ENCODE measurements at places on chromosomes 2 and 18. TPM values are rescaled to one million over a fixed set of nuclear protein-coding genes. Genes with fewer than 3 reads are reported as not detected.

GRCh38 chr2:42102591-42103450 is 55.0 kb downstream of the PKDCC start:
- DNase-seq, result no peak

- no peak for DNase-seq
These were observed 95.6 kb downstream of the PID1 start for GRCh38 chr2:229175497-229175863.

DNA sequence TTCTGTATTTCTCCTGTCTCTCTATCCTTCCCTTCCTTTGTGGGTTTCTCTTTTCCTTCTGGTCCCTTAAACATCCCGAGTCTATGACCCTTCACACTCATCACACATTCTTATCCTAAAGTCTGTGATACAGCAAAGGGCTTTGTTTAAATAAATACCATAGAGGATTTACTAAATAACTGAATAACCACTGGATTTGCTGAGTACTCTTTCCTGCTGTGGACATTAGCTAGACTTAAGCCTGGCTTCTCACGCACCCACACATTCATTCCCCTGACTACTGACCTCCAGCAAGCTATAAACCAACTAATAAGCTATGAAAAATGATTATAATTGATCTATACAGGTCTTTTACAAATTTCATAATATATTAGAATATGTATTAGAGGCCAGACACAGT is 76.6 kb downstream of the COL4A3 start:
- DNase-seq, result no peak

- no peak for DNase-seq
These were observed 6.6 kb upstream of the PTMA start for GRCh38 chr2:231701456-231702373.

GRCh38 chr2:19299032-19299431 is 59.4 kb downstream of the OSR1 start:
- DNase-seq, result no peak

GRCh38 chr2:67500541-67500940 is 103.4 kb downstream of the ETAA1 start:
- no peak for DNase-seq

GRCh38 chr2:241265506-241265905 is 50.0 kb downstream of the HDLBP start:
- no peak for DNase-seq

GRCh38 chr2:154697418-154698252 is 860 bp upstream of the KCNJ3 start:
- DNase-seq, result no peak

GRCh38 chr2:98020516-98020915 is 24.8 kb upstream of the TMEM131 start:
- DNase-seq, result no peak

GRCh38 chr2:9423922-9424272 is 443 bp downstream of the CPSF3 start:
- DNase-seq, result no peak

DNA sequence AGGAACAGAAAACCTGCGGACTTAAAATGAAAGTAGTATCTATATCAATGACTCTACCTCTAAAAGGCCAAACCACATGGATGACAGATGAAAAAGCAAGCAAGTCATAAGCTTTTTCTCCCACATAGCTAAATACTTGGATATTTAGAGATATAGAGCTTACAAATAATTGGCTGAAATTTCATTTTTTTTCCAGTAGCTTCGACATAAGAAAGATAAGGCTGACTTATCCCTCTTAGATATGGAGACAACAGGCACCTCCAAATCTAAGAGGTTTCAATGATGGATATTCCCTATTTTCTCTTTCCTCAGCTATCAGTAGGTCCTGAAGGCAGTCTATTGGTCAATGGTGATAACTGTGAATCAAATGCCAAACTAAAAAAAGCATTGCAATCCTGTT is 460.3 kb downstream of the MEIS1 start:
- no peak for DNase-seq

DNA sequence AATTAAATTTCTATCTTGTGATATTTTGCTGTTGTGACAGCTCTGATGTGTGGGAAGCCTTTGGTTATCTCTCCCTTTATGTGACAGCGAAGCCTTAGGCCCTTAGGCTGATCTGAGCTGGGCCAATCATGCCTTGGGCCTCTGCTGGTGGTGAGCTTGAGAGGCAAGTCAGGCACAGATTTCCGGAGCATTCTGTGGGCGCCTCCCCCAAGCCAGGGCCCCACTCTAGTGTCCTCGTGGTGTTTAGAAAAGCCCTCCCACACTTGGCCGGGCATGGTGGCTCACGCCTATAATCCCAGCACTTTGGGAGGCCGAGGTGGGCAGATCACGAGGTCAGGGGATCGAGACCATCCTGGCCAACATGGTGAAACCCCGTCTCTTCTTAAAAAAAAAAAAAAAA is 239.8 kb downstream of the SH3RF3 start:
- no peak for DNase-seq

DNA sequence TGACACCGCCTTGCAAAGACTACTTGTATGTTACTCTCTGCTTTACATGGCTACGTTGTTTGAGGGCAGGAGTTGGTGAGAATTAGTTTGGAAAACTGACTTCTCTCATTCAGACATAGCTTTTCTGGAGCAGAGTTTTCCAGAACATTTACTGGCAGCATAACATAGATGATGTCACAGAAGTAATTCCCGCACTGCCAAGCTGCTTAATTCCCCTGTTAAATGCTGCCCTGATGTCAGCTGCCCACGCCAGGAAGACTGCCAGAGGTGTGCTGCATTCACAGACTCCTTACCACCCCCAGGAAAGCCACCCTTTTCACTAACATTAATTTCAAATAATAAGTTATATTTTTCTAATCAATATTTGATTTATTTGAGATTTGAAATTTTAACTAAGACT is 24.7 kb upstream of the PTPN2 start:
- no peak for DNase-seq

DNA sequence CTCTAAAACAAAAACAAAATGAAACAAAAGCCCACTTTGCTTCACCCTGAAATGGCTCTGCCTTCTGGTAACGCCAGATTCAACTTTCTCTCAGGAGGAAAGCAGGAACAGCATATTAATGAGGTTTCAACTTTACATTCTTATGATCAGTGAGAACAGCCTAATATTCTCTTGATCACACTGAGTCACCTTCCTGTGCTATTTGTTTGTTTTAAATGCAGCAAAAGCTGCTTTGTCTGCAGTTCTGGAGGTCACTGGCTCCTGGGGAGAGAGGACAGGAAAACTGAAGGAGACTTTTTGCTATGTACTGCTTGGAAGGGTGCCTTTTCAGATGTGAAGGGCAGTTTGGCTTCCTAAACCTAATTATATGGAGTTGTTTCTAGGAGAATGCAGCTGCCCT is 48.1 kb downstream of the MAIP1 start:
- DNase-seq, result no peak

DNA sequence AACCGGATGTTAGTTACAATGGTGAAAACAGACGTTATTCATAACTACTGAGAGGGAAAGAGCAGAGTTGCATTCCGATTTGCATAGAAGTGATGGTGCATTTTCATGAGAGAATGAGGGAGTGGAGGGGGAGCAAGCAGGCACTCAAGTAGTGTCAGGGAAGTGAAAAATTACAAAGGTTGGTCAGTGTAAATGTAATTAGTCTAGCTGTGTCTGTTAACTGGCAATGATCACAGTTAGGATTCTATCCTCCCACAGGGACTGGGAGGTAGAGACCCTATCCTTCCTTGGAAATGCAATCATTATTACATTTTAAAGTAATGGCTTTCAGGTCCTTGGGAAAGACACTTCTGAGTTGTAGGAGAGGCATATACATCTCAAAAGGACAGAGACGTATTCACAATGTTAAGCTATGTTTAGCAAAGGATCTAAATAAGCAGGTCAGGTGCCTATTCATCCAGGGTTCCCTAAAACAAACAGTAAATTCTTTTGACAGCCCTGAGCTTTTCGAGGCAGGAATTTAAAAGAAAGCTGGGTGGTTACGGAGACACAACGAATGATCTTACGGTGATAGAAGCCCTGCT is 1671.8 kb upstream of the DDX18 start:
- DNase-seq, result no peak

DNA sequence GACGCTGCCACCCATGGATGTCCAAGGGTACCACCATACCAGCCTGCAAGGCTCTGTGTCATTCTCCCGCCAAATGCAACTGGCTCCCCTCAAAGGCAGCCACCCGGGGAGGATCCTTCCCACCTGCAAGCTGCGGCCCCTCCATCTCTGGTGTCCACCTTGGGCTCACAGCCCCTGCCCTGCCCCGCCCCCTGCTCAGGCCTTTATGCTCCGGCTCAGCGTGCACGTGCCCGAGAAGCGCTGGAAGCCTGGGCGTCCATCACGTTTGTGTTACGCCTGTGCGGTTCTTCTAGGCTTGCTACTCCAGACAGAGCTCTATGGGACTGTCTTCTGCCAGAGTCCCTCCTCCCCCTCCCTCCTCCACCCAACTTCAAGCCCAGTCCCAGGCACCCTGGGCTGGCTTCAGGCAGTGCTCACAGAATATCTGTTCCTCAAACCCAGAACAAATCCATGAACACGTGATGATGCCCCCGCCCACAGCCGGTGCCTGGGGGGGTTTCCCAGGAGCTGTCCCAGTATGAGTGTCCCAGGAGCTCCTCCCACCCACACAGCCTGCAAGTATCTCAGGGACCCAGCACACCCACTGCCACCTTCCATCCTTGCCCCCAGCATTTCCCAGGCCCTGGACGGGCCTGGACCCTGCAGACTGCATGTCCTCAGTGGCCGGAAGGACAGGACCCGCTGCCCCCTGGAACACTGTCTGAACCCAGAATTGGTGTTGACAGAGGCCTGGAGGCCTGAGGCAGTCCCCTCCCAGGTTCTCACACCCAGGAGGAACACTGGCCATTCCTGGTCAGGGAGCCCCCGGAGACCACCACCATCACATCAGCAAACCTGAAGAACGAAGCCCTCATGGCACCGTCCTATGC is 30.3 kb downstream of the KIF1A start:
- DNase-seq, result no peak

DNA sequence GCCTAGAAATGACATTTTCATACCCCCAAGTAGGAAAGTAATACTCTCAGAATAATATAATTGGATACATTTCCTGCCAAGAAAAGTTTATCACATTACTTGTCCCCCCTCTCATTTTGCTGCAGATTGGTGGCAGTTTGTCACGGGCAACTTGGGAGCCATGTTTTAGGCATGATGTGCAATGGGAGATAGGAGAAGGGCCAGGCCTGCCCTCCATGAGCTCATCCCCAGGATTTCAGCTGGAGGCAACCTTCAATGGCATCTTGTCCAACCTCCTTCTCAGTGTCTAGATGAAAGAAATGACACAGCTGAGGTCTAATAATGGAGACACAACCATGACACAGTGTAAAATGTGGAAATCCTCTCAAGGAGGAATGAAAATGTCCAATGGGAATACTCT is 11.4 kb upstream of the RAB31 start:
- peak; percentile 67 for DNase-seq

DNA sequence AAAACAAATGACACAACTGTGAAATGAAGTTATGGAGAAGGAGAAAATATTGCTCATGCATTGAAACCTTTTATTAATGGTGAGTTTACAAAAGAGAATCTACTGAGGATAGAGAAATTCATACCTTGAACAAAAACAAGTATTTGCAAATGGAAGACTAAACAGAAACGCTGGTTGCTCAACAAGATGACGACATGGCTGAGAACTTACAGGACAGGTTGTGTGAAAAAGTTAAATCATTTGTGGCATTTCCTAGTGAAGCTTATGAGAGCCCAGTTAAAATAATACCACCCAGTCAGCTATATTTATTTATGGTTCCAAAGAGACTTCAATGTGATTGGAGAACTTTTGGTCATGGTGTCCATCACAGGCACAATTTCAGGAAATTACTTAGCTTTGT is 148.6 kb upstream of the PKDCC start:
- no peak for DNase-seq

GRCh38 chr2:162053808-162054155 is 20.2 kb downstream of the DPP4 start:
- DNase-seq, result no peak

DNA sequence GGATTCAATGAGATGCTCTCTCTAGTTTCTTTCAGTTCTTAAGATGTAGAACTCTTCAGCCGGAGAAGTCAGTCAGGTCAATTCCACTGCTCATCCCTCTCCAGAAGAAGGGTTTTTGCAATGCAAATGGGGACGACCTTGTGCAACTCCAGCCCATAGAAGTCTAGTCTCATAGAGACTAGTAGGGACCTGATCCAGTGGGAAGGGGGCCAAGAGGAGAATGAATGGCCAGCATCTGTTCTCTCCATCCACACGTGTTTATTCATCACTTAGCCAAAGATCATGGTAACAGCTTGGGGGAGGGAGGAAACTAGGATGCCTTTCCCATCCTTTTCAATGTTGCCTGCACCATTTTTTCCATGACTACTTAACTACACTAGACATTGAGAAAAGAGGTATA is 120.2 kb downstream of the LAMA3 start:
- no peak for DNase-seq

DNA sequence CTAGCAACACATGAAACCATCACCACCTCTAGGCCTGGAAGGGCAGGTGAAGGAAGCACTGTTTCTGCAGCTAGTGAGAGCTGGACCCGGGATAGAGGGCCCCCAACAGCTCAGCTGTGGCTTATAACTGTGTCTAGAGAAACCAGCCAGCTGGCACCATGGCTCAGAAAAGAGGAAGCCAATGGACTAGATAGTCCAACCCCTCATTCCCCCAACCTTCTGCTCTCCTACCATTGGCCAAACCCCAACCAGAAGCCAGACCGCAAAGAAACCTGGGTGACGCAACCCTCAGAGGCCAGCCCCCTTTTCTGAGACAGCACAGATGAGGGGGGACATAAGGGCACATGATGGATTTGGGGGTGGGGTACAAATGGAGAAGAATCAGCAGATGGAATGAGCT is 24.3 kb downstream of the SMYD1 start:
- DNase-seq, result no peak

Gene LDLRAD4
- 24.3 TPM for total RNA-seq

Gene ZNF532
- total RNA-seq, result 77.1 TPM

Gene CETN1
- not detected for total RNA-seq

Gene EVX2
- 0.98 TPM for total RNA-seq

Gene DUSP2
- 14.0 TPM for total RNA-seq

Gene IL36A
- total RNA-seq, result 2.7 TPM

Gene SLC30A3
- total RNA-seq, result 1.2 TPM

Gene TEKT4
- total RNA-seq, result not detected

Gene LONRF2
- 9.6 TPM for total RNA-seq
